Mesenchymal stem cell (in vitro differentiated cells and primary cell): ENCODE measurements at places on chromosomes 6 and 20.

DNA sequence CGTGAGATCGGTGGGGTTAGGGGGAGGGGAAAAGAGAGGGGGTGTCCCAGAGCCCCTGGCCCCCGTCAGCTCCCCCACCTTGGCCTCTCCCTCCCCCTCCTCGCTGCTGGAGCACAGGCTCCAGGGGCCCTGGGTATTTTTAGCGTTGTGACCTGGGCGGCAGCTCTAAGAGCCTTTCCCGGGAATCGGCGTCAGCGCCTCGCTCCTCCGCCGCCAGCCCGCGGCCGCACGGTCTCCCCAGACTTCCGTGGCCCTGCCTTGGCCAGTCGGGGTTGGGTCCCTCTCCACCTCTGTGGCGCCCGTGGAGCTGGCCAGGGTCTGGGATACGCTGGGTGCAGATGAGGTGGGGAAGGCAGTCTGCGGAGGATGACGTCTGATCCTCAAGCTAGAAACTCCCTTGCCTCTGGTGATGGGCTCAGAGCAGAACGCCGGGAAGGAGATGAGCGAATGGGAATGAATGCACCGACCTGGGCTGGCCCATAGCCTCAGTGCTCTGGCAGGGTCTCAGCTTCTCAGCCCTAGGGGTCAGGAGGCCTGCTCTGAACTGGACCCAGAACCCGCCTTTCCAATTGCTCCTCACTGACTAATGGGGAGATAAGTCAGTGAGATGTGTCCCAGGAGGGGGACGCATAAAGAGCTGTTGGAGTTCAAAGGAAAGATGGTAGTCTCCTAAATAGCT is 883 bp upstream of the DBNDD2 start:
- DNase-seq: peak; percentile 67
- H3K4me3 ChIP-seq: peak overlapping the region; percentile 82
- peaks cover 16% of the 10 kb centered on the region for H3K36me3 ChIP-seq
- peaks cover 3% of the 10 kb centered on the region for H3K27me3 ChIP-seq
- peaks cover 14% of the 10 kb centered on the region for H3K4me1 ChIP-seq

DNA sequence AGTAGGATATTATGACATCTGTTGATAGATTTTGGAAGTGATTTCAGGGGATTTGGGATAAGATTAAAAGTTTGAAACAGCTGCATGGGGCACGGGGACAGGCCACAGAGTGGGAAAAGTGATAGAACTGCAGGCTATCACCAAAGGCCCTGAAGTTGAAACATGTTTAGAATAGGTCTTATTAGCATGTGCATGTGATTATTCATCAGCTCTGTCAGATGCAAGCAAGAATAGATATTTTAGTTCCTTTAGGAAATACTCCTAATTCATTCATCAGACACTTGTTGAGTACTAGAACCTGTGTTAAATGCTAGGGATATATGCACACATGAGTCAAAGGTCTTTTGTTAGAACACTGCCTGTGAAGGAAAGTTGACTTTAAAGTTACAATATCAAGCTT is 261.2 kb upstream of the MAN1A1 start:
- H3K27me3 ChIP-seq: no peaks in the 10 kb centered on the region
- no peak overlapping the region for H3K27ac ChIP-seq
- no peak for DNase-seq
- no peak overlapping the region for H3K4me3 ChIP-seq
- H3K4me1 ChIP-seq: peaks cover 2% of the 10 kb centered on the region
- H3K36me3 ChIP-seq: no peaks in the 10 kb centered on the region

- no peak for DNase-seq
- peaks cover 43% of the 10 kb centered on the region for H3K4me1 ChIP-seq
- H3K36me3 ChIP-seq: no peaks in the 10 kb centered on the region
- no peak overlapping the region for H3K4me3 ChIP-seq
- no peaks in the 10 kb centered on the region for H3K27me3 ChIP-seq
These were observed 134.2 kb downstream of the MRPL14 start for GRCh38 chr6:43992783-43993644.

DNA sequence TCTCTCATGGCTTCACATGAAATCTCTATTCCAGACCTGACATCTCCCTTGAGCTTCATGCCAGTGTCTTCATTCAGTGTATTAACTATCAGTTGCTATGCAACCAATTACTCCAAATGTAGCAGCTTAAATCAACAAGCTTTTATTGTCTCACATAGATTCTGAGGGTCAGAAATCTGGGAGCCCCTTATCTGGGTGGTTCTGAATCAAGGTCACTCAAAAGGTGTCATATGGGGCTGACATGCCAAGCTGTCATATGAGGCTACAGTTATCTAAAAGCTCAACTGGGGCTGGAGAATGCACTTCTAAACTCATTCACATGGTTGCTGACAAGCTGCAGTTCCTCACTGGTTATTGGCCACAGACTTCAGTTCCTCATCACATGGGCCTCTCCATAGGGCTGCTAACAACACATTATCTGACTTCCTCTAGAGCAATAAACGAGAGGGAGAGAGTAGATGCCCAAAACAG is 7.3 kb upstream of the CGA start:
- H3K27me3 ChIP-seq: no peaks in the 10 kb centered on the region
- no peak overlapping the region for H3K4me3 ChIP-seq
- no peaks in the 10 kb centered on the region for H3K4me1 ChIP-seq

- peaks cover 9% of the 10 kb centered on the region for H3K4me1 ChIP-seq
- H3K27me3 ChIP-seq: no peaks in the 10 kb centered on the region
- H3K4me3 ChIP-seq: no peak overlapping the region
- no peak overlapping the region for H3K27ac ChIP-seq
These were observed 2.1 kb downstream of the NQO2 start for GRCh38 chr6:3001773-3002293.

DNA sequence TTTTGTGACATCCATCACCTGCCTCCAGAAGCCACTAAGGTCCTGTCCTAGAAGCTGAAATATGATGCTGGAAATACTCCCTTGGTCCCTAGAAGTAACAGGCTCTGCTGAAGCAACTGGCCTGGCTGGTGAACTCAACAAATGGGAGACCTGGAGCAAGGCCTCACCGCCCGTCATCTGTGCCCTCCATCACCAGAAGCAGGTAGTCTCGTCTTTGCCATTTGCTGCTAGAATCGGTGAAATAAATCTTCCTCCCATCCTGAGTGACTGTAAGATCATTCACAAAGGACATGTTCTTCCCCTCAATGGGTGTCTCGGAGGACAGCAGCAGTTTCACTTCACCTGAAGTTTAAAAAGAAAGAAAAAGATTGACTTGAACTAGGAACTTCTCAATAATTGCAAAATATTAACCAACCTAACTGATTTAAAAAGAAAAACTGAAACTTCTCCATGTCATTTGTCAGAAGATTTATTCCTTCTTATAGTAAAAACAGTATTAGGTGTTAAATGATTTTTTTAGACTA is 21.0 kb downstream of the CST7 start:
- no peak for DNase-seq
- peaks cover 67% of the 10 kb centered on the region for H3K36me3 ChIP-seq
- H3K4me1 ChIP-seq: no peaks in the 10 kb centered on the region
- H3K27me3 ChIP-seq: no peaks in the 10 kb centered on the region
- H3K4me3 ChIP-seq: no peak overlapping the region

GRCh38 chr6:136230219-136230853 is 19.8 kb downstream of the MTFR2 start:
- no peaks in the 10 kb centered on the region for H3K27me3 ChIP-seq
- H3K36me3 ChIP-seq: no peaks in the 10 kb centered on the region
- peaks cover 9% of the 10 kb centered on the region for H3K4me1 ChIP-seq
- H3K4me3 ChIP-seq: no peak overlapping the region

DNA sequence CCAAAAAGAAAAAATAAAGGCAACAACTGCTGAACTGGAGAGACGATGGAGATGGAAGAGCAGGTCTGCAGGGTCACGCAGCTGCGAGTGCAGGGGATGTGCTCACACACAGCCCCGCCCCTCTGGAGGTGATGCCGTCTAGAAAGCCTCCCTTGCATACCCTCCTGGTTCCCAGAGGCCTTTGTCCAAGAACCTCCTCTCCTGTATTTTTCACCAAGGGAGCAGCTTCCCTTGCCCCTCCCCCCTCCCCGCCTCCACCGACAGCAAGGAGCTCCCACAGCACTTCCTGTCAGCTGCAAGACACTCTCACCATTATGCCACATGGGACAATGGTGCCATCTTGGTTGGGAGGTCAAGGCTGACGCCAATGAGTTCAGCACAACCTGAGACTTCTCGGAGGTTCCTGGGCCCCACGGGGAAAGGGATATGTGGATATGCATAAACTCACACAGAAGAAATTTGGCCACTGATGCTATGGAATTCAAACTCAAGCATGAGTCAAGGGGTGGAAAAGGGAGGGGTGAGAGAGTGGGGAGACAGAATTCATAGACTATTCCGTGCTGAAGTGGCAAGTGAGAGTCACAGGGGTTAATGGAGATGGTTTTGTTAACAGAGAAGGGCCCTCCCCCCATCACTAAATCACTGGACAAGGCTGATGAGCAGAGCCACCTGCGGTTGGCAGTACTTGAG is 132.9 kb downstream of the SCML4 start:
- H3K27me3 ChIP-seq: no peaks in the 10 kb centered on the region
- peaks cover 6% of the 10 kb centered on the region for H3K4me1 ChIP-seq
- DNase-seq: peak; percentile 91
- no peaks in the 10 kb centered on the region for H3K36me3 ChIP-seq

DNA sequence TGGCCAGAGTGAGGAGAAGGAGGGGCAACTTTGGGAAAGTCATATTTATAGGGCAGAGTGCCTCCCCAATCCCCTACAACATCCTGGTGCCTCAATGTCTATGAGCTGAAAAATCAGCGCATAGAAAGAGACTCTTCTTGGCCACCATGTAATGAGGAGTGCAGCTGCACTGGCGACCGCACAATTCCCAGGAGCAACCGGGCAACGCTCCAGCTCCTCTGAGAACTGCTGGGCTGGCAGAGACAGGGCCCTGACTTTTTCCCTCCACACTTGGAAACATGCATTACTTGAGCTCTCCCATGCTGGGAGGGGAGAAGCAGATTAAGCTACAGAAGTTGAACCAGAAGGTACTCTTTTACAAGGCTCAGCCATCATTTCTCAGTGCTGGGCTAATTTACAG is 31.4 kb upstream of the MARCKS start:
- no peaks in the 10 kb centered on the region for H3K4me1 ChIP-seq
- no peak overlapping the region for H3K4me3 ChIP-seq
- H3K27ac ChIP-seq: no peak overlapping the region
- no peaks in the 10 kb centered on the region for H3K27me3 ChIP-seq
- DNase-seq: no peak

- H3K4me3 ChIP-seq: no peak within 1 kb of the TSS
- H3K36me3 ChIP-seq: peaks cover 14% of the 10 kb centered on the region
- peaks cover 5% of the 10 kb centered on the region for H3K27me3 ChIP-seq
- H3K4me1 ChIP-seq: peaks cover 12% of the 10 kb centered on the region
- no peak within 1 kb of the TSS for H3K27ac ChIP-seq
These were observed at the start of gene TREML1 for GRCh38 chr6:41153992-41154625. Gene TREML1, minus strand, starts transcription at chr6:41154347. Its CDS starts 59 bp downstream, at chr6:41154288.

GRCh38 chr6:51459958-51460357 is 627.5 kb downstream of the PKHD1 start:
- H3K4me3 ChIP-seq: no peak overlapping the region
- no peaks in the 10 kb centered on the region for H3K27me3 ChIP-seq
- DNase-seq: no peak
- H3K4me1 ChIP-seq: no peaks in the 10 kb centered on the region
- no peak overlapping the region for H3K27ac ChIP-seq
- no peaks in the 10 kb centered on the region for H3K36me3 ChIP-seq

GRCh38 chr6:151075005-151075404 is 164.8 kb upstream of the AKAP12 start:
- no peak overlapping the region for H3K4me3 ChIP-seq
- DNase-seq: no peak
- no peaks in the 10 kb centered on the region for H3K27me3 ChIP-seq
- H3K36me3 ChIP-seq: no peaks in the 10 kb centered on the region
- peaks cover 2% of the 10 kb centered on the region for H3K4me1 ChIP-seq

DNA sequence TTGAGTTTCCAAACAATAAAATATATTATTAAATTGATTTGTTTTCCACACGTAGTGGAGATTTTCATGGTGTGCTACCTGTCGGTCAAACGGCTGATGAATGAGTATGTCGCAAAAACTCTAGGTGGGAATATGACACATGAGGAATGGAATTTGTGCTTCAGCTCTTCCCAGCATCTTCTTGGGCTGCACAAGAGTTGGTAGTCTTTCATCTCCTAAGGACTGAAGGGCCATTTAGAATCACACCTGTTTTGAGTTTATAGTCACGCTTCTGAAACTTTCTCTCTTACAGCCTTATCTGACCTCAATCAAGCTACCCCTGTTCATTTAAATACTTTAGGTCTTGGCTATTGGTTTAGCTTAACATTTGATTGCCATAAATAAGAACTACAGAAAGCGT is 157.7 kb upstream of the AKAP12 start:
- no peak for DNase-seq
- peaks cover 3% of the 10 kb centered on the region for H3K36me3 ChIP-seq
- H3K27me3 ChIP-seq: no peaks in the 10 kb centered on the region
- no peak overlapping the region for H3K4me3 ChIP-seq

DNA sequence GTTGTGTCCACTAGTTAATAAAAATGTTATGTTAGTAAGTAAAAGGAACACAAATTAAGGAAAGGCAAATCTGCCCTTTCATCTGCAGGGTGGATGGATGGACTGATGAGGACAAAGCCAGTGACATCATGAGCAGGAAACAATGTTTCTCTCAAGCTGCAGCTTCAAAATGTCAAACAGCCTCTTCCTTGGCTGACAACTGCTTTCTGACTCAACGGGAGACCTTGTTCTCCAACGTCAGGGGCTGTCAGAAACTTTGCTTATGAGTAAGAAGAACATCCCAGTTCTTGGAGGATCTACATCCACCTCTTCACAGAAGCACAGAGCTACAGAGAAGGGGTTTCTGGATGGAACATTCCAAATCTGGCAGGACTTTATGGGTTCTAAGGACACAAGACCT is 6.0 kb downstream of the CST2 start:
- H3K4me3 ChIP-seq: no peak overlapping the region
- H3K27ac ChIP-seq: peak overlapping the region; percentile 17
- no peaks in the 10 kb centered on the region for H3K27me3 ChIP-seq
- peak; percentile 5 for DNase-seq
- H3K4me1 ChIP-seq: peaks cover 5% of the 10 kb centered on the region
- no peaks in the 10 kb centered on the region for H3K36me3 ChIP-seq

- H3K4me1 ChIP-seq: no peaks in the 10 kb centered on the region
- no peak overlapping the region for H3K27ac ChIP-seq
- H3K4me3 ChIP-seq: no peak overlapping the region
- H3K27me3 ChIP-seq: no peaks in the 10 kb centered on the region
- no peaks in the 10 kb centered on the region for H3K36me3 ChIP-seq
- DNase-seq: no peak
These were observed 489.9 kb downstream of the TFAP2A start for GRCh38 chr6:9924971-9925370.

DNA sequence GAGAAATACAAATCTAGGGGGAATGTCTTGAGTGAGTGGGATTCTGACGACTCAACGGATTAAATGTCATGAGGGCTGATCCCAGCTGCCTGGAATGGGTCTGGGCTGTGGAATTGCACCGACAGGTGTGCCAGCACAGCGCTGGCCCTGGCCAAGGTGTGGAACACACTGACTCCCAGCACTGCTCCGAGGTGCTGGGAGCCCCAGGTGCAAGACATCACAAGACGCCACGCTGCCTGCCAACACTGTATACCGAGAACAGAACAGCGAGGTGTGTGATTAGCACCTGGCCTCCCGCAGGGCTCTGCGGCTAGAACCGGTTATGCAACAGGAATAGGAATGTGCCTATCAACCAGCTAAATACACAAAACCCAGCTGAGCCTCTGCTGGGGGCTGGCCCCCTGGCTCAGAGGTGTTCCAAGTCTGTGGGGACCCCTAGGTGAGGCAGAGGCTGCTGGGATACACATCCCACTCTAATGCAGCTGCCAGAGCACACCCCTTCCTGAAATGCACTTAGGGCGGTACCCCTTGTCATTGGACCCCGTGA is 24.8 kb upstream of the APMAP start:
- no peaks in the 10 kb centered on the region for H3K27me3 ChIP-seq
- no peak overlapping the region for H3K27ac ChIP-seq
- peaks cover 13% of the 10 kb centered on the region for H3K4me1 ChIP-seq
- no peak for DNase-seq
